ENCODE measurements at places on chromosomes 12 and 14.

GRCh38 chr12:17235996-17236395 lies 630.0 kb upstream of the LMO3 start:
- DNase-seq = no peak

DNA sequence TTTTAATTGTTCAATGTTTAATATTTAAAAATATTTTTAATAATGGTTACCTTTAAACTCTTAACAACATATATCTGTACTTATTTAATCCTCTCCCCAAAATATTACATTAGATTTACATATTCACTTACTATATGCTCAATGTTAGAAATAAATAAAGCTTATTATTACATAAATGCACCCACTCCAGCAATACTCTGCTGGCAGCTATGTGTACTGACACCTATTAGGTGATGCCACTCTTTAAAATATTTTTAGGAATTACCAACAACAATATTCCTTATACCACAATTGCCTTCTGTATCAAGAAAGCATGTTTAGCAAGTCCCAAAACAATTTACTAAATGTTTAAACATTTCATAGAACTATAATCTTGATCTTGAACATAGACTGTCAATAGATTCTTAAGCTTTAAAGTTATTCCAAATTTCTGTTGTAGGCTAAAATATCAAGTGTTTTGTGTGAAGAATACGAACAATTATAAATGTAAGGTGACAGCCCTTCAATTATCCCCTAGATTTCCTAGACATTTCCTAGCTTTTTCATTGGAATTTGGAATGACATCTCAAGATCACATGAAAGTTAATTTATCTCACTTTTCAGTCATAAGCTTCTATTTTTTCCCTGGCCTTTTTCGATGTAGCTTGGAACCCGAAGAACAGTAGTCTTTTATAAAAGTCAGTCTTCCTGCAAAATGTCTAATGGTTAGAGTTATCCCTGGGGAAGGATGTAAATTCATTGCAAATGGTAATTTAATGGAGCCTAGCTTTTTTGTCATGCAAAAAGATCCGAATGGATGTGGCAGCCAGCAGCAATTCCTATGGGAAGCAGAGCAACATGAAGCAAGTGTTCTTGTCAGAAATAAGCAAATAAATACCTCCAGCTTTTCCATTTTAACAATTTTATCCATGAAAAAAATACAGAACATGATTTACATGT lies 907.5 kb upstream of the ATXN7L3B start:
- DNase-seq = no peak

- no peak for DNase-seq
These were observed 102.0 kb upstream of the PPM1H start for GRCh38 chr12:63036974-63037335.

DNA sequence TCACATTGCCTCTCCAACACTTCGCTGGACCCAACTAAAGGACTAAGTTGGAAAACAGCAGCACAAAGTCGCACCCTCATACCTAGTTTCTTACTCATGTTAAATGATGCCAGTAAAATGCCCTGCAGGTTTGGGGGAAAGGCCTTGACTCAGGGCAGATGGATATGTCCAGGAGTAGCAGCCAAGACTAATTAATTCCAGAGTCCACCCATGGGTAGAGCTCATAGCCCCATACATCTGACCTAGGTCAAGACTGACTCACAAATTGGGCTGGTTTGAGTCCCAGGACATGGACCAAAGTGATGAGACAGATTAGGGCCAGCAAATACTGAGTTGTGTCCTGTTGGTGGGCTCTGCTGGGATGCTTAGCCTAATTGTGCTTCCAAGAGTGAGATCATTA lies 224.0 kb upstream of the BTG1 start:
- no peak for DNase-seq

- DNase-seq = no peak
These were observed 10.2 kb upstream of the ACSM4 start for GRCh38 chr12:7293670-7294069.
